ENCODE measurements at places on chromosomes 3 and 15. TPM values are rescaled to one million over a fixed set of nuclear protein-coding genes. Genes with fewer than 3 reads are reported as not detected.

GRCh38 chr3:185151101-185151963 lies 1.5 kb downstream of the C3orf70 start:
- no peaks in the 10 kb centered on the region for H3K36me3 ChIP-seq
- peaks cover 26% of the 10 kb centered on the region for H3K27me3 ChIP-seq
- H3K4me1 ChIP-seq: peaks cover 5% of the 10 kb centered on the region

GRCh38 chr15:73336756-73337155 lies 32.0 kb downstream of the HCN4 start:
- H3K4me1 ChIP-seq: no peaks in the 10 kb centered on the region
- H3K27ac ChIP-seq: no peak overlapping the region
- no peak for DNase-seq
- H3K27me3 ChIP-seq: no peaks in the 10 kb centered on the region

- H3K4me1 ChIP-seq: peaks cover 21% of the 10 kb centered on the region
- H3K27me3 ChIP-seq: peaks cover 57% of the 10 kb centered on the region
- H3K27ac ChIP-seq: no peak overlapping the region
- H3K4me3 ChIP-seq: no peak overlapping the region
Measured at GRCh38 chr15:101495334-101496197, 6.1 kb upstream of the PCSK6 start.

GRCh38 chr15:84944311-84944710 lies 37.3 kb upstream of the PDE8A start:
- no peaks in the 10 kb centered on the region for H3K36me3 ChIP-seq
- no peak overlapping the region for H3K4me3 ChIP-seq
- H3K27me3 ChIP-seq: peaks cover 7% of the 10 kb centered on the region
- H3K4me1 ChIP-seq: no peaks in the 10 kb centered on the region
- H3K27ac ChIP-seq: no peak overlapping the region

GRCh38 chr15:49415638-49416037 lies 7.4 kb upstream of the FGF7 start:
- no peaks in the 10 kb centered on the region for H3K4me1 ChIP-seq
- DNase-seq: no peak
- no peaks in the 10 kb centered on the region for H3K36me3 ChIP-seq
- H3K27me3 ChIP-seq: peaks cover 11% of the 10 kb centered on the region
- no peak overlapping the region for H3K27ac ChIP-seq

DNA sequence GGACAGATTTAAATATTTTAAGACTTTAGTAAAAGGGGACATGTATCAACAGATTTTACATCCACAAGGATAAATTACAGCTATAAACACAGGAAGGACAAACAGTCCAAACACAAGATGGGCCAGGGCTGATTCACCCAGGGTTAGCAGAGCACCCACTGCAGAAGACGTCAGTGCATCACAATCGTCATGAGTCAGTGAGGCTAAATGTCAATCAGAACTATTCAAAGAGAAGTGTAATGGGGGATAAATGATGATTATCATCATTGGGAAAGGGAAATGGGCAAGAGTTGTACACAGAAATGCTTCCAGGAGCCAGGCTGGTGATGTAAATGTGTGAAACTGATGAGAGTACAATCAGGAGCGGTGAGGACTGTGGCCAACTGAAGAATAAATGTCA lies 226.8 kb downstream of the PLCL2 start:
- H3K36me3 ChIP-seq: no peaks in the 10 kb centered on the region
- no peak overlapping the region for H3K27ac ChIP-seq
- no peak overlapping the region for H3K4me3 ChIP-seq
- H3K4me1 ChIP-seq: no peaks in the 10 kb centered on the region
- DNase-seq: no peak
- H3K27me3 ChIP-seq: no peaks in the 10 kb centered on the region

DNA sequence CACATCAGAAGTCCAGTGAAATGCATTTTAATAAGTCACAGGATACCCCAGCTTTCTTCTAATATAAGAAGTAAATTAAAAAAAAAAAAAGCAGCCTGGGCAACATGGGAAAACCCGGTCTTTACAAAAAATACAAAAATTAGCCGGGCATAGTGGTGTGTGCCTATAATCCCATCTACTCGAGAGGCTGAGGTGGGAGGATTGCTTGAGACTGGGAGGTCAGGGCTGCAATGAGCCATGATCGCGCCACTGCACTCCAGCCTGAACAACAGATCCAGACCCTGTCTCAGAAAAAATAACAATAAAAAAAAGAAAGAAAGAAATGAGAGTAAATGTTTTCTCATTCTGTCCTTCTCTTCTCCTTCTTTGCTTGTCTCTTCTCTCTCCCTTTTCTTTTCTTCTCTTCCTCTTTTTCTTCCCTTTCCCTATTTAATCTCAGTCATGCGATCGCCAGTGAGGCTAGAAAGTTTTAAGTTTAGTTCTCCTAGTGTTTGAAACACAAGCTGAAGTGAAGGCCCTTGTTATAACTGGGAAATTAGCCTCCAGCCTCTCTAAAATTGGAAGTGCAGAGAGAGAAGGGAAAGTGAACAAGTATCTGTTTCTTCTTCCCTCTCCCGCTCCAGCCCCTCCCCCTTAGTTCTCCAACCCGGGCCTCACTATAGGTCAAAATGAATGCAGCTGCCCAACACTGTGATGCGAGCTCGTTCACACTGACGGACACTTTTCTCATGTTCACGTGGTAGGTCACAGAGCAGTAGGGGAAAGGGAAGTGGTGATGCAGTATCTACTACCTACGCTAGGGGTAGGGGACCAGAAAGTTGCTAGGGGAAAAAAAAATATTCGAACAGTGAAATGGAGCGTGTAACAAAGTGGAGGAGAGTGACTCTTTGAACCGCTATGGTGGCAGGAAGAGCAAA lies 23.5 kb upstream of the TSC22D2 start:
- H3K4me3 ChIP-seq: peak overlapping the region; percentile 30
- peak overlapping the region; percentile 75 for H3K27ac ChIP-seq

DNA sequence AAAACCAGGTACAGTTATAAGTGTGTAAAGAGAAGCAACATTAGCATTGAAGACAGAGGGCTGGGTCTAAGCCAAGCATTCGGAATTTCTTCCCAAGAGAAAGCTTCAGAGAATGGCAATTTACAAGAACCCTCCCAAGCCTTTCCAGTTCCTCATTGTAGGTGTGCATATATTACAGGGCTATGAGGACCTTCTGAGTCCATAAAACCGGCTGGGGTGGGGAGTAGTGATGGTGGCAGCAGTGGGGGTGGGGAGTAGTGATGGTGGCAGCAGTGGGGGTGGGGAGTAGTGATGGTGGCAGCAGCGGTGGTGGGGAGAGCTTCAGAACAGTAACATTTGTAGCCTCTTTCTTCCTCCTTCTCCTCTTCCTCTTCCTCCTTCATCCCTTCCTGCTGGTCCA lies 368.7 kb upstream of the UMPS start:
- no peaks in the 10 kb centered on the region for H3K4me1 ChIP-seq
- H3K36me3 ChIP-seq: no peaks in the 10 kb centered on the region
- H3K4me3 ChIP-seq: no peak overlapping the region
- DNase-seq: no peak
- peaks cover 9% of the 10 kb centered on the region for H3K27me3 ChIP-seq

IL20RB gene
- 1.6 TPM for total RNA-seq

COL8A1 gene
- total RNA-seq: not detected

SLC9C1 gene
- not detected for total RNA-seq

ERC2 gene
- not detected for total RNA-seq
